Epithelial cell of esophagus (primary cell): ENCODE measurements at places on chromosomes 12 and 14.

- no peak for DNase-seq
Measured at GRCh38 chr12:101287357-101287756, 7.5 kb downstream of the UTP20 start.

- no peak for DNase-seq
Measured at GRCh38 chr14:96081767-96082400, 42.7 kb downstream of the C14orf132 start.

GRCh38 chr12:46242569-46242968, 26.3 kb downstream of the SLC38A1 start:
- DNase-seq = no peak

DNA sequence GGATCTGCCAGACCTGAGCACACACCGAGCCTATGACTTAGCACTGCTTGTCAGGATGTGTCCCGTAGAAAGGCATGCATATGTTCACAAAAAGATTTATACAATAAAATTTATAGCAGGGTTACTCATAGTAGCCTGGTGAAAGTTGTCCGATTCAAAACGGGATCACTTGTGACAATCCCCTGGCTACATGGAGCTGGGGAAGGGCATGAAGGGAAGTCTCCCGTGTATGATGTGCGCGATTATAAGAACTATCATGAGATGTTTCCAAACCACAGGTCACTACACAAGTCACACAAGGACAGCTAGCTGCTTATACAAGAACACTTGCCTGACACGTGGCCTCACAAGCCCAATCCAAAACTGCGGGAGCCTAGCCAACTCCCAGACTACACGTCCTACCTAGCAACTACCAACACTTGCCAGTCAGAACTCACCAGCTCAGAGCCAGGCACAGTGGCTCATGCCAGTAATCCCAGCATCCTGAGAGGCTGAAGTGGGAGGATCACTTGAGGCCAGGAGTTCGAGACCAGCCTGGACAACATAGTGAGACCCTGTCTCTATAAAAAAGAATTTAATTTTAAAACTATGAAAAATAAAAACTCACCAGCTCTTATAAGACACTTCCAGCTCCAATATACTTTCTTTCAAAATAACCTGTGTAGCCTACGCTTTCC, 7.5 kb upstream of the CDCA4 start:
- peak; percentile 61 for DNase-seq

GRCh38 chr12:51973560-51973959, 22.1 kb downstream of the ACVR1B start:
- no peak for DNase-seq

GRCh38 chr12:269191-269590, 6.6 kb upstream of the SLC6A13 start:
- DNase-seq = no peak

GRCh38 chr12:120720234-120720986, 5.2 kb upstream of the ACADS start:
- DNase-seq = peak; percentile 76

DNA sequence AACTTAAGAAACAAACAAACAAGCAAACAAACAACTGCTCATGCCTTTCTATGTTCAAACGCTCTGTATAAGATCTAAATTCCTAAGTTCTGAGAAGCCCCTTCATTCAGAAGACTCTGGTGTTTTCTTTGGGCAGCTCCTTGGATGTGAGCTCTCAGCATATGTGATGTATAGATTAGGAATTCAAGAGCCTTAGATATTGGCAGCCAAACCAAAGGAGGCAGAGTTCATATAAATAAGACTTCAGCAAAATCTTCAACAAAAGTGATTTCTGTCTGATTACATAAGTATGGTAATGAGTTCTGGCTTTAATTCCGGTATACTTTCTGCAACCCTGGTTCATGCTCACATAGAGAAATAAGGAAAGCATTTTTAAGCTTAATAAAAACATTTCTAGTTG, 145.6 kb downstream of the DYRK2 start:
- DNase-seq = no peak

- no peak for DNase-seq
Measured at GRCh38 chr14:101340556-101340955, 220.7 kb upstream of the DIO3 start.

- DNase-seq = no peak
Measured at GRCh38 chr14:22422238-22422637, 166.8 kb downstream of the DAD1 start.

GRCh38 chr14:76958980-76959710, 69.4 kb downstream of the IRF2BPL start:
- DNase-seq = peak; percentile 93

- no peak for DNase-seq
Measured at GRCh38 chr12:6742834-6743233, 10.1 kb downstream of the MLF2 start.

- DNase-seq = no peak
Measured at GRCh38 chr14:61505815-61506809, 184.7 kb downstream of the PRKCH start.

DNA sequence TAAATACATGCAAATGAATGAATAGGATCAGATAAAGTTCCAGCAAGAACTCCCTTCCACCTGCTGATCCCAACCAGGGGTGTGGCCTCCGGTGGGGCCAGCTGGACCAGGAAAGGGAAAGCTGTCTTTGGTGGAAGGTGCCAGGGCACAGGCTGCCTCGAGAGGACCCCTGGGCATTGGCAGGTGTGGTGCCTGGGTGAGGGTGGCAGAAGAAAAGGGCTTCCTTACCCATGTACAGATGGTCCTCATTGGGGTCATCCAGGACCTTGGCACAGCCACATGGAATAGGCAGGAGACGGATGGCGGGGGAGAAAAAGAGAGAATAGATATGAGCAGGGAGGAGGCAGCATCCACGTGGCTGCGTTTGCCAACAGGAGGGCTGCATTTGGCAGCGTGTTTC, 36.4 kb downstream of the CAMKK2 start:
- DNase-seq = no peak

- DNase-seq = no peak
Measured at GRCh38 chr14:99467336-99468078, 13.2 kb downstream of the SETD3 start.
